ENCODE measurements at places on chromosomes 2 and 18.

- DNase-seq: no peak
Measured at GRCh38 chr2:88226754-88227153, 56.6 kb downstream of the THNSL2 start.

- no peak for DNase-seq
Measured at GRCh38 chr2:80573950-80574349, 269.4 kb upstream of the LRRTM1 start.

DNA sequence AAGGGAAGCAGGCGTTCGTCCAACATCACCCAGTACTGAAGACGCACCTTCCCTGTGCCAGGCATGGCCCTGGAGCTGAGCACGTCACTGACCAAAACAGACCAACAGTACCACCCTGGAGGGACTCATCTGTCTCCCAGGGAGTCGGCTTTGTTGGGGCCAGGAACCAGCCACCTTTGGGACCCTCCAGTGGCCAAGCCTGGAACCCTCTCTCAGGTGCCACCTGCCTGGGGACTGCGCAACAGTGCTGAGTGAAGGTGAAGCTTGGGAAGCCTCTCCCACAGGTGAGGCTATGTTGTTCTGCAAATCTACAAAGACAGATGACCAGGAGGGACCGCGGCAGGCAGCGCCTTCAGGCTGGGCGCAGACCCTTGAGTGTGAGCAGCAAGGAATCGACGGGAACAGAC is 91.4 kb upstream of the OTOS start:
- no peak for DNase-seq

DNA sequence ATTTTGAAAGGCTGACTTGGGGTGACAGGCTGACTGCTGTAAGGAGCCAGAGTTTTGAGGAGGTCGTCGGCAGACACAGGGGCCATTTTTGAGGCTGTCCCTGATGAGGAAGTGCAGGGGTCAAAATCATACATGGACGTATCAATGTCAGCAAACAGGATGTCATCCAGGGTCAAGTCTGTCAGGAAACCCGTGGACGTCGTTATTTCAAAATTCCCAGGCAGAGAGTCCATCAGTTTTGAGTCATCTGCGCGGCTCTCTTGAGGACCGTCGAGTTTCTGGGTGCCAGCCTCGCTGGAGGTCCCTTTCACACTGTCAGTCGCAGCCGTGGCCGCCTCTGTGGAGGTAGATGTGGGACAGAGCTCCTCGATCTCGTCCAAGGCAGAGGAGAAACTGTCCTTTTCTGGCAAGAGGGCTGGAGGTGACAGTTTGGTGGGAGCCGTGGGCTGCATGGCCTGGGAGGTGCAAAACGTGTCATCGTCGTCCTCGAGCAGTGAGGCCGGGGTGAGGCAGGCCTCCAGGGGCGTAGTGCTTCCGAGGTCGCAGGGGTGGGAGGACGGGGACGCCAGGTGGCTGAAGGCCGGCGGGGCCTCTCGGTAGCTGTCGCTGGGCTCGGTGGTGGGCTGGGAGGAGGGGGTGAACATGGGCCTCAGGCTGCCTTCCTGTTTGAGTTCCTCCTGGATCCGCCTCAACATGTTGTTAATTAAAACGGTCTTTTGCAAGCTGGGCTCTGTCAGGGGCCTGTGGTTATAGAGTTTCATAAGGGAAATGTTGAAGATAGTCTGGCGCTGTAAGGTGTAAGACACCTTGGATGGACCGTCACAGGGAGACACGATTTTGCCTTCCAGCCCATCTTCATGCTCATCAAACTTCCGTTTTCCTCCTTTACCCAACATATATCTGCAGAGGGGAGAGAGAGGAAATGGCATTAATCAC is 17.5 kb downstream of the SERTAD2 start:
- no peak for DNase-seq

DNA sequence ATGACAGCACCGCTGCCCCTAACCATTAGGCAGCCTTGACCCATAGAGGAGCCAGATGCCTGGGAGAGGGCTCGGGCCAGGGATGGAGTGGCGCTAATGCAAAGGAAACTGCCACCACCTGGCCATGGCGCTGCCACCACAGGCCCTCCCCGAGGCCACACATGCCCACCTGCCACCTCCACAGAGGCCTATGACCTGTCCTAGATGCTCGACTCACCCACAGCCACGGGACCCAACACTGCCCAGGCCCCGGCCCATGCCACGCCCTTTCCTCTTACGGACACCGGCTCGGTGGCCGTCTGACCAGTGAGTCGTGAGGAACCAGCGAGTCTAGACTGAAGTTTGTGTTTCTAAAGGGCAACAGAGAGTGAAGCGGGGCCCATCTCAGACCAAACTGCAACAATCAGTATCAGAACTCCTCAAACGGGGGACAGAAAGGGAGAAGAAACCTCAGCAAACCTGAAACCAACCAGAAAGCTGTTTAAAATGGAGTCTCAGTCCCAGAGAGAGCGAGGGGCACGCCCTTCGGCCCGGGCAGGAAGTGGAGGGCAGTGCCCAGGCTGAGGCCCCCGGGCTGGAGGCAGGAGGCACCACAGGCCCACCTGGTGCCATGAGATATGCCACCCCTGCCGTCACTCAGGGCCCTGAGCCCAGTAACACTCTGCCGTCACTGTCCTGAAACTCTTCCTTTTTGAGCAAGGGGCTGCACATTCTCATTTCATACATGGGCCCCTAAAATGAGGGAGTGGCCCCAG is 711 bp downstream of the GPR17 start:
- DNase-seq: no peak

DNA sequence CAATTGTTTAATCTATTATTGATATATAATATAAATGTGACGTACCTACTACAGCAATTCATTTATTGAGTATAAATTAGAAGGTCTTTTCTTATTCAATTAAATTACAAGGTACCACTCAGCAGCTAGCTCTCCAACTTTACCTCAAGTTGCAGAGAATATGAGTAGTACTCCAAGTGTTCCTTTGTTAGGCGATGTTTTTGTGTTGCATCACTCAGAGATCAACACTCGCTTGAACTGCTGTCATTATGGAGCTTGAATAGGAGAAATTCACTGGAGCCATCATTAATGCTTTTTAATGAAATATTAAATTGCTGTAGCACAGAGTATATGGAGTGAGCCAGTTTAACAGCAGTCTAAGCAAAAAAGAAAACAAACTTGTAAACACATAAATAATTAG is 320.0 kb downstream of the FSIP2 start:
- no peak for DNase-seq

- no peak for DNase-seq
Measured at GRCh38 chr2:3242747-3243369, 134.8 kb downstream of the EIPR1 start.

DNA sequence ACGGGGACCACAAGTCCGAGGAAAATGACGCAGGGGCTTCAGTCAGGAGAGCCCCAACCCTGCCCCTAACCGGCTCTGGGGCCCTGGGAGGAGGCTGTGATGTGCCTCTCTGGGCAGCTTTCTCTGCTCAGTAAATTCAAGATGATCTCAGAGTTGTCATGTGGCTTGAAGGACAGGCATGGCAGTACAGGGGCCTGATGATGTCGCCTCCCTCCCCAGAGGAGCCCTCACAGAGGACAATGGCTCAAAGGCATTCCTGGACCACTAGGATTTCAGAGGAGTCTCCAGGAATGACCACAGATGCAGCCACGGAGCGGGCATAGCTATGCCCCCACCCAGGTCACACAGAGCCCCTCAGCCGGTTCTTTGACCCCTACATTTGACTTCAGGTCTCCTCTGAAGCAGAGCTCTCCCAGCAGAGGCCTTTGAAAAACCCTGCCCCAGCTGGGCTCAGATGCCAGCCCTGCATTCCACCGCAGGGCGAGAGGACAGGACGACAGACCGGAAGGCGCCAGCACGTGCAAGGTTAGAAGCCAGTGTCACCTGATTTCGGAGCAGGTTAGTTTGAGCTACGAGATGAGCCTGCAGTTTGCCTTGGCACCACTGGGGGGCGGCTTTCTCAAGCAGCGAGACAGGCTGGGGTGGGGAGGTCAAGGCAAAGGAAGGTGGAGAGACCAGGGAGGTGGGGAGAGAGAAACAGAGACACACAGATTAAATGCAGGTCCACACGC is 39.2 kb downstream of the BIN1 start:
- DNase-seq: peak; percentile 69

DNA sequence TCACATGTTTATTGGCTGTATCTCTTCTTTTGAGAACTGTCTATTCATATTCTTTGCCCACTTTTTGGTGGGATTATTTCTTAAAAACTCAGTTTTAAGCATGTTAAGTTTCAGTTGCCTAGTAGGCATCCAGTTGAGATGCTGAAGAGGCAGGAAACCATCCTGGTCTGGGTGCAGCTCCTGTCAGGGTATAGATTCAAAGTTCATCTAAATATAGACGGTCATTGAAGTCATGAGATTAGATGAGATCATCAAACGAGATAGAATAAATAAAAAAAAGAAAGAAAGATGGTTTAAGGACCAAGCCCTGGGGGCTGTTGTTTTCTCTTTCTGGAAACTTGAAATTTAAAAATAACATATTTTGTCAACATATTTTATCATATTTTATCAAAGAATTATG is 9.2 kb upstream of the DNAH7 start:
- DNase-seq: no peak

DNA sequence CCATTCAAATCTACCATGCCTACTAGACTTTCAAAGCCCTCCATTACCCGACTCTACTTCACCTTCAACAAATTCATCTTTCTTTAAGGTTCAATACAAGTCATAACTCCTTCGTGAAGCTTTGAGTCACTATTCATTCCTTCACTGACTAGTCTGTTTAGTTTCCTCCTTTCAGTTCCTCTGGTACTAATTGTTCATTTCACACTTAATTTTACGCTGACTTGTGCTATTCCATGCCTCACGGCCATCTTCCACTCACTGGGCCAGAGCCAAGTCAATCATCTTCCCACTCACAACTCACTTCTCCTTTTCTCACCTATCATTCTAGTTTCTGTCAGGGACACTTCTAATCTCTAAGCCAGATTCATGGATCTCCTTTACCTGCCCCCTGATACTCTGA is 136.2 kb downstream of the MTX2 start:
- DNase-seq: no peak

DNA sequence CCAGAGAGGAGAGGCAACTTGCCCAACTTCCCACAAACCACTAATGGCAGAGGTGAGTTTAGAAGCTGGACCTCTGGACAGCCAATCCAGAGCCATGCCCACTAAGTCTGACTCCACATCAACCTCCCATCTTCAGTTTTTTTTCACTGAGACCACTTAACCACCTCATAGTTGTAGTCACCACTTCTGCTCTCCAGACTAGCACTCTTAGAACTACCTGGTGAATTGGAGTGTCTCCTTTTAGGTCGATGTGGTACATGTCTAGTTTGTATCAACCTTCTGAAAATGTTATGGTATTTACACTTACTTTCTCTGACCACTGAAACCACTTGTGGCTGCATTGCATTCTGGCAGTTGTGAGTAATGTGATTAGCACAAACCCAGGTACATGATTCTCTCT is 743.6 kb upstream of the FANCL start:
- no peak for DNase-seq

GRCh38 chr2:190578158-190579057 is 43.9 kb upstream of the NEMP2 start:
- peak; percentile 88 for DNase-seq

DNA sequence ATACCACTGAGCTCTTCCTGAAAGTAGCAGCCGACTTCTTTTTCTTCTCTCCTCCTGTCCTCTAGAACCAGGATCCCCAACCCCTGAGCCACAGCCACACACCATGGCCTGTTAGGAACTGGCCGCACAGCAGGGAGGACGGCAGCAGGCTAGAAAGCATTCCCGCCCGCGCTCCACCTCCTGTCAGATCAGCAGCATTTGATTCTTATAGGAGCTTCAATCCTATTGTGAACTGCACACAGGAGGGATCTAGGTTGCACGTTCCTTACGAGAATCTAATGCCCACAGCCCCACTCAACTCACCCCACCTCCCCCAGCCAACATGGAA is 179.1 kb upstream of the SH3BP4 start:
- no peak for DNase-seq

DNA sequence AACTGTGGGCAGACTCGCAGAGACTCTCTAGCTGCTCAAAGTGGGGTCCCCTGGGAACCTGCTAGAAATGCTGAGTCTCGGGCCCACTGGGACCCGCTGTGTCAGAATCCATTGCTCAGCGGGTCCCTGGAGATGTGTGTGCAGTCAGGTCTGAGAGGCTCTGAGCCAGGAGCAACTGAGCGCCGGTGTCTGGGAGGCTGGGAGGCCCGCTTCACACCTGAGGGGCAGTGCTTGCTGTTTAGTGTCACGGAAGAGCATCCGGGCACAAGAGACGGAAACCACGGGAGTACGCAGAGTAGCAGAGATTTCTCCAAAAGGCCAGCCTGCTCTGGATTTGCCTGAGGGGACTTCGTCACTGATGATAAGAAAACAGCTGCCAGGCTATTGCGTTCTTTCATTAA is 70.1 kb downstream of the EDAR start:
- DNase-seq: no peak

DNA sequence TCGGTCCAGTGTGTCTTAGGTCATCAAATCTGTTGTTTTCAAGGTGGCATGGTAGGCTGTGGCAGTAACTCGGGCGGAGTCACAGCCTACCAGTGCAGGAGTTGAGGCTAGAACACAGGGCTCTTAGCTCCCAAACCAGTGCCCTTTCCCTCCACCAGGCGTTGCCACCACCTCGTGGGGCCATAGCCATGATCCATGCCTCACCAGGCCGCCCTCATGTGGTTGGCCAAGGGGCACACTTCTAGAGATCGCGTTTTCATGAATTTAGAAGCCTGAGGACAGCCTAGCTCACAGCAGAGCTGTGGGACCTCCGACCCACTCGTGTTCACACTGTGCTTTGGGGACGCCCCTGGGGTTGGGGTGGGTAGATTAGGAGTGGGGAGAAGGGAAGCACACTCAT is 10.6 kb downstream of the SEC11C start:
- DNase-seq: no peak

GRCh38 chr2:88054782-88055370 is 707 bp downstream of the KRCC1 start:
- peak; percentile 24 for DNase-seq

- DNase-seq: no peak
Measured at GRCh38 chr2:166449439-166449838, 44.6 kb downstream of the SCN7A start.

- no peak for DNase-seq
Measured at GRCh38 chr2:145090841-145091761, 571.2 kb upstream of the ZEB2 start.

GRCh38 chr2:237695201-237695780 is 67.9 kb downstream of the LRRFIP1 start:
- DNase-seq: peak; percentile 90

DNA sequence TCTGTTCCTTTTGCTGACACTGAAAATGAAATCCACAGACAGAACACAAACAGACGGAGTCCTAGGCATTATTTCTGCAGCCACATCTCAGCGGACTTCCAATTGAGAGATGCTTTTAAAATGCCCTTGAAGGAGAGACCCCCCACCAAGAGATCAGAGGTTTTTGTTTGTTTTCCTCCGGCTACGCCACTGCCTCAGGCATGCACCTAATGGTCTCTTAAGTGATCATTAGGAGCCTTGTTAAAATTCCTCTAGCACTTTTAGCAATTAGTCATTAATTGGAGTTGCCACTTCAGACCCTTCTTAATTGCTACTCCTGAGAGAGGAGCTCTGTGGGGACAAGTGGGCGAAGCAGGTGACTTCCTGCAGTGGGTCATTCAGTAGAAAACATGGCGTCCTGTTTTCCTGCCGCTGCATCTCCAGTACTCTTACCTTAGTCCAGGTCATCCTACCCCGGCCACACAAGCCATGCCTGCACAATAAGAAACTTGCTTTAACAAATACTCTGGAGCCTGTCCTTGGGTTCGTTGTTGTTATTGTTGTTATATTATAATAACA is 257.7 kb upstream of the CHAC2 start:
- no peak for DNase-seq

- DNase-seq: peak; percentile 48
Measured at GRCh38 chr2:241692448-241692847, 5.8 kb upstream of the DTYMK start.
